ENCODE measurements at places on chromosomes 12 and 14.
A peak's percentile ranks its signal among the peaks of the same experiment; 100 is the strongest.

GRCh38 chr12:52684431-52684830, 4.2 kb upstream of the KRT1 start:
- no peak for DNase-seq

GRCh38 chr12:69648476-69648875, 37.8 kb upstream of the LRRC10 start:
- no peak for DNase-seq

DNA sequence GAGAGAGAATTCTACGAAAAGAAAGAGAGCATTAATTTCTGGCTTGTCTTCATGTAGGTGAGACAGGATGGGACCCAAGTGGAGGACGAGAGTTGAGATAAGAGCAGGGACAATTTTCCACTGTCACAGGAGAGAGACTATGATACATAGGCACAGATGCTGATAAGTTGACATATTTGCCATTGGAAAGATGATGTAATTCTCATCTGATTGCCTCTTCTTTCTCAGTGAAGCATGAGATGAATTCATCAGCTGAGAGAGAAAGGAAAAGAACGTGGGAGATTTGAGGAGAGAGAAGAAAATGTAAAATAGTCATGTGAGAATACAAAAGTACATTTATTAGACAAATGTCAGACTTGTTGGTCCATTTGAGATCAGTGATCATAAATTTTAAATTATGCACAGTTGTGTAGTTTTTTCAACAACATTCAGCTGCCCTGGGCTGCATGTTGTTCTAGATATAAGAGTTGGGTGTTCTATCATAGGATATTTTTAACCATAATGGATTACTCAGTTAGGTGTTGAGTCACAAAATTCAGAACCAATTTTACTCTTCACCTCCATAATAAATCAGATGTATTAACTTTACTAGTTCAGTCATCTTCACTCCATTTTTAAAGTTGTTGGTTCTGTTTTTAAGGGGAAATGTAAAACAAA, 222.9 kb downstream of the DPY19L2 start:
- no peak for DNase-seq

- no peak for DNase-seq
These were observed 30.8 kb upstream of the ABCC9 start for GRCh38 chr12:21972055-21972454.

DNA sequence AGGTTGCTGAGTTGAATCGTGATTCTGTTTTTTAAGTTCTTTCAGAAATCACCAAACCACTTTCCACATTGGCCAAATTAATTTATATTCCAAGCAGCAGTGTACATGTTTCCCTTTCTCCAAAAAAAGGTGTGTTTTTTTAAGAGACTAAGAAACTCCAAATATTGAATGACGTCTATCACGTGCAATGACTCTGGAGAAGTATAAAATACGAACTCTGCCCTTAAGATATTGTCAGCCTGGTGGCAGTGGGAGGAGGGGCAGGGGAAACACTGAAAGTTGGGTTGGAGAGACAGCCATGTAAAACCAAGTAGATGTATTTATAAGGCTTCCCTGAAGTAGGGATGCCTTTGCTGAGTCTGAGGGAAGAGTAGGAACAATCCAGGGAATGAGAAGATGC, 50.1 kb upstream of the DHRS4 start:
- no peak for DNase-seq

DNA sequence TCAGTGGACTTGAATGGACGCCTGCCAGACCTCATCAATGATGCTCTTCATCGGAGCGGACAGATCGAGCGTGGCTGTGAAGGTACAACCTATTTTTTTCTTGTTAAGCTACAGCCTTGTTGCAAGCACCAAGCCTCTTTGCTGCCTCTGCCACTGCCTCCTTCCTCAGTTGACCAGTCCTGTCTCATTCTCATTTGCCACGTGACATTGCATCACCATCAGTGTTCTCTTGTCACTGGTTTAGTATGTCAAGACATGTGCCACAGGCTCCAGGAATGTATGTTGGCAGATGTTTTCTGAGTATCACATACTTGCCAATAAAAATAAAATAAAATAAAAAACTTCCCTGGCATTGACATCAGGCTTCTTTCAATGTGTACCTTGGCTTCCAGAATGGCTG, 798.1 kb downstream of the NRXN3 start:
- no peak for DNase-seq

GRCh38 chr12:67331123-67331522, 62.0 kb downstream of the CAND1 start:
- no peak for DNase-seq

DNA sequence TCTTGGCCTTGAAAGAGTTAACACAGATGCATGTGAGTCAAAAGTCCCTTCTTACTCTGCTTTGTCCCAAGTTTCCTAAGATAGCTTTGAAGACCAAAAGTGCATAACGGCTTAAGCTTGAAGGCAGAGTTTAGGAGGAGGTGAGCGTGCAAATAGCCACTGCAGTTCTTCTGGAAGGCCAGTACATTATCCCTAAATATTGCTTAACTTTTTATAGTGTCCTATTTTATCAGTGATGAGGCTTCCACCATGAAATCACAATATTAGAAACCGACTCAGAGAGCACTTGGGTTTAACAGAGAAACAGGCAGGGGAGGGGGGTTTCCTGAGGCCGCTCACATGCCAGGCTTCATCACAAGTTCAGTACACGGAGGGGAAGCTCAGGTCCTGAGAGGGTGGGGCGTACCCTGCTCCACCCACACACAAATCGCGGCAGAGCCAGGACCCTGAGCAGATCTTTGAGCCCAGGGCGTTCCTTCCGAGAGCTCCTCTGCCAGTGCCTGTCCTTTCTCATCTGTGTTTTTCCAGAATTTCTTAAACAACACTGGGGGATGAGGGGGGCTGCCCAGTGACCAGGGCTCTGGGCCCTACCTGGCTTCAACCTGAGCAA, 26.8 kb upstream of the BDKRB2 start:
- no peak for DNase-seq

- DNase-seq = no peak
These were observed 156.1 kb downstream of the PTCSC3 start for GRCh38 chr14:36020120-36021029.

GRCh38 chr14:80681651-80682050, 259.9 kb downstream of the CEP128 start:
- no peak for DNase-seq

- DNase-seq = peak; percentile 32
These were observed 1.4 kb downstream of the PPM1A start for GRCh38 chr14:60250257-60251035.

DNA sequence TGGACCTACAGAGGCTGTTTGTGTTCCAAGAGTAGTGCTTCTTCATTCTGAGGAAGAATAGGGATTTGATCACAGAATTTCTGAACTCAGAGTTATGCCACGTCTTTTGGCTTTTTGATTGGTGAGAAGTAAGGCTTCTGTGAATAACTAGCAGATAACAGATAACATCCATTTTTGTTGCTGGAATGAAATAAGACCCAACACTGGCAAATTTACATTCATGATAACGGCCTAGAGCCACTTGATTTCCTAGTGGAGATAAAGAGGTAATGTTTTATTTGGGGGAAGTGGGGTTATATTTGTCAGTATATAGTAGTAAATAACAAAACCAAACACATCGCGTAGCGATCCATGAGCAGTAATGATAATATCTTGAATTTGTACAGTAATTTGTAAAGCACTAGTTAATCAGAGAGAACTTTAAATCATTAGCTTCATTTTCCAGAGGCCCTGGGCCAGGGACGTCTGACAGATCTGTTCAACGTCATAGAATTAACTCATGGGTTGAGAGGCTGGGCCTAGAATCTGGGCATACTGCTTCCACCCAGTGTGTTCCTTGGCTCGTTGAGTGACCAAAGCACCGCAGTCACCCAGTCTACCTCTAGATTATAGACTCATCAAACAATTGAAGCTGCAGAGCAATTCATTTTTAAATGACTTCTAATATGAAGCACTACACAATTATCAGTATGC, 79.6 kb downstream of the HMGA2 start:
- no peak for DNase-seq

DNA sequence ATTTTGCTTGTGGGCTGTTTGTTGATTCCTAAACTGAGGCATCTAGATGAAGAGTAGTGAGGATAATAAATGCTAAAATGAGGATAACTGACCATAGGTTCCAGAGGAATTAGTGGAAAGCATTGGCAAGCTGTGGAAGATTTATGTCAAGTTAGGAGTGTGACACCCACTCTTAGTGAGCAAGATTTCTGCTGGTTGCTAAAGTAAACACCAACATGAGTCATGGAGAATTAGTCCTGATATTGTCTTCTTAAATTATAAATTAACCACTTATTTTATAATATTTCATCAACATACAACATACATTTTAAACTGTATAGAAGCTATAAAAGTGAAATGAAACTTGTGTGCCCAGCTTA, 328.2 kb downstream of the RPL10L start:
- no peak for DNase-seq

- no peak for DNase-seq
These were observed 33.5 kb downstream of the SLC25A21 start for GRCh38 chr14:37138898-37139297.

DNA sequence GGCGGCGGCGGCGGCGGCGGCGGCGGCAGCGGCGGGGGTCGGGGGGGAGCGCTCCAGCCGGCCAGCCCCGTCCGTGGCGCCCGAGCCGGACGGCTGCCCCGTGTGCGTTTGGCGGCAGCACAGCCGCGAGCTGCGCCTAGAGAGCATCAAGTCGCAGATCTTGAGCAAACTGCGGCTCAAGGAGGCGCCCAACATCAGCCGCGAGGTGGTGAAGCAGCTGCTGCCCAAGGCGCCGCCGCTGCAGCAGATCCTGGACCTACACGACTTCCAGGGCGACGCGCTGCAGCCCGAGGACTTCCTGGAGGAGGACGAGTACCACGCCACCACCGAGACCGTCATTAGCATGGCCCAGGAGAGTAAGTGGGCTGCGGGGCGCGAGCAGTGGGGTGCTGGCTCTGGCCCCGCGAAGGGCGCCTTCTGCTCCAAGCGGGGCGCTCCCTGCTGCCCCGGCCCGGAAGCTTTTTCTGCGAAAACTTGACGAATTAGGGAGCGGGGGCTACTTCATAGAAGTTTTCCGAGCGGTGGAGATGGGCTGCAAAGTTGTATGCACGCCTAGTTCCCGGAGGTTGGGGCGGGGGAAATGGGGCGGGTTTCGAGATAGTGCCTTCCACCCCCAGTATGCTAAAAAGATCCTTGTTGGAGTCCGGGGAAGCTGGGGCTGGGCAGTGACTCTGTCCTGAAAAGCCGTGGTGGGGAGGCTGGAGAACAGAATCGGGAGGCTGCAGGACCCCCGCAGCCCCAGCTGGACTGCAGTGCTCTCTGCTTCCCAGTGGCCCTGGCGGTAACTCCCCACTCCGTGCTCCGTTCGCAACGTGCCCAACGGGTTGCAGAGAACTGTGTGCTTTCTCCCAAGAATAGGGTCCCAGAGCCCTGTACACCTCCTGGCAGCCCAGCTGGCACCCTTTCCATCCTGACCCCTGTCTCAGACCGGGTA, 751 bp downstream of the GDF11 start:
- DNase-seq = no peak

GRCh38 chr14:68522510-68523325, 270.1 kb downstream of the ZFP36L1 start:
- DNase-seq = no peak

DNA sequence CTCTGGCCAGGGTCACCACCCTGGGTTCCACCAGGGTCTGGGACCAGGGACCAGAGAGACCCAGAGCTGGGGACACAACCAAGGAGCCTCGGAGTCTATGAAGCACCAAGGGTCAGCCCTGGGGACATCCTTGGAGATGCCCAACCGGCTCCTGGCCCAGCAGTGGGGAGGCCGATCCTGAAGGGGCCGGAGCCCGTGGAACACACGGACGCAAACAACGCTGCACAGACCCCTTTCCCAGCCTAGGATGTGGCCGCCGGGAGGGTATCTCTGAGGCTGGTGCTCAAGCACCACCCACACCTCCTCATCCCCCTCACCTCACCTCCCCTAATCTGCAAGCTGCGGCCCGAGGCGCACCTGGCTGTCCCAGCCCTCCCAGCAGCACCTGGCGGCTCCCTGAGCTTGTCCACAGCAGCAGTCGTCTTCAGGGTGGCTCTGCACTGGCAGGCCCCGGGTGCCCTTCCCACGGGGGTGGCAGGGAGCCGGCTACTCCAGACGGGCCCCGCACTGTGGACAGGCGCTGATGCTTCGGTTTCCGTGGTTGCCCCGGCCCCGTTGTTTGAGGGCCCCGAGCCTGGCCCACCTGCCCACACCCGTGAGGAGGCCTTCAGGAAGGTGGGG, 146.8 kb upstream of the C14orf180 start:
- no peak for DNase-seq
